HT1080 (cell line): ENCODE measurements at places on chromosomes 3 and 15. TPM values are rescaled to one million over a fixed set of nuclear protein-coding genes. Genes with fewer than 3 reads are reported as not detected.
A peak's percentile ranks its signal among the peaks of the same experiment; 100 is the strongest.

DNA sequence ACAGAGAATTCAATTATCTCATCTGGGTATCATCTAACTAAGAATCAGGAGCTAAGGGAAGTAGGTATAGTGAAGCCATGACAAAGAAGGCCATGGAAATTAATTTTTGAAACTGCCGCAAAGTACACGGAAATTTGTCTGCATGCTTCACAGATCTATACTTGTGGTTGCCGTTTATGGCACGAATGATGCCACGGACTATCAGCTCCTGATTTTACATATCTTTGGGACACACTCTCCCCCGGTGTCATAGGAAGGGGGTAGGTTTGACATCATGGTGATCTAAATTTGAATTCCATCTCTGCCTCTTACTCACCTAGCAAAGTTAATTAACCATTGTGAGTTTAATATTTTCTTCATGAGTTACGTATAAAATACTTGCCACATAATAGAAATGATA lies 14.0 kb downstream of the ARPP21 start:
- DNase-seq = no peak

GRCh38 chr15:31300208-31300661 lies 26.4 kb upstream of the KLF13 start:
- DNase-seq = no peak

- DNase-seq = no peak
Observed at GRCh38 chr3:124592658-124593441, 137.4 kb upstream of the UMPS start.

DNA sequence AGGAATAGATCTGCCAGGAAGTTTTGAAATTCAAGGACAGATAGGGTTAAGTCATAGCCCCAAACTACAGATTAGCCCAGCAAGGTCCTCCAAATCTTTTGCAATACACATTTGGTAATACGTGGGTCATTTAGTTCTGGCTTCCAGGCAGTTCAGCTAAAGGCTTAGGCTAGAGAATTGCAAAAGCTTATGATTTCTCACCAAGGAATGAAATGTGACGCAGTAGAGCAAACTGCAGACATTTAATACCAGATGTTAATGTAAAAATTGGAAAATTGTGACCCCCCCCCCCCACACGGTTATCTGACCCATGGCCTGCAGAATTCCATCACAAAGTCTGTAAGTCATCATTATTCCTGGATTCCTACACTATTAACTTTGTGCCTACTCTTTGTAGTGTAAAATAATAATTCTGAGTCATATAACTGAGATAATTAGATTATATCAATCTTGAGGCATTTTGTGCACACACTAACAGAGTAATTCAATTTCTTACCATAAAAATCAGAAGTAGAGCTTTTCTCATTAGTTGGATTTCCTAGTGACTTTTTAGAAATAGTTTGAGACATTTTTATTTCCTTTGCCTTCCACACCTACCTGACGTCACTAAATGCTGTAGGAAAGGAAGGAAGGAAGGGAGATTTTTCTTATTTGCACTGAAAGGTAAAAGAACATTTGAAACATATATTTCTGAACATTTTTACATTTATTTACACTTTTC lies 235.2 kb downstream of the DTWD1 start:
- DNase-seq = no peak

GRCh38 chr3:68972358-68972979 lies 40.1 kb upstream of the TAFA4 start:
- peak; percentile 64 for DNase-seq

- DNase-seq = no peak
Observed at GRCh38 chr3:194705761-194706160, 20.1 kb downstream of the FAM43A start.

GRCh38 chr15:31347067-31347975 lies 20.7 kb downstream of the KLF13 start:
- no peak for DNase-seq

The CD96 gene
- total RNA-seq = 0.07 and 0.14 TPM in 2 replicates

The IL16 gene
- total RNA-seq = 0.03 and 0.50 TPM in 2 replicates

The LTK gene
- 0.03 TPM in 1 of 2 replicates, not detected in the other for total RNA-seq
